ENCODE measurements at places on chromosomes 16 and 17.

GRCh38 chr17:30605027-30605426, 127.8 kb downstream of the GOSR1 start:
- DNase-seq, result no peak

DNA sequence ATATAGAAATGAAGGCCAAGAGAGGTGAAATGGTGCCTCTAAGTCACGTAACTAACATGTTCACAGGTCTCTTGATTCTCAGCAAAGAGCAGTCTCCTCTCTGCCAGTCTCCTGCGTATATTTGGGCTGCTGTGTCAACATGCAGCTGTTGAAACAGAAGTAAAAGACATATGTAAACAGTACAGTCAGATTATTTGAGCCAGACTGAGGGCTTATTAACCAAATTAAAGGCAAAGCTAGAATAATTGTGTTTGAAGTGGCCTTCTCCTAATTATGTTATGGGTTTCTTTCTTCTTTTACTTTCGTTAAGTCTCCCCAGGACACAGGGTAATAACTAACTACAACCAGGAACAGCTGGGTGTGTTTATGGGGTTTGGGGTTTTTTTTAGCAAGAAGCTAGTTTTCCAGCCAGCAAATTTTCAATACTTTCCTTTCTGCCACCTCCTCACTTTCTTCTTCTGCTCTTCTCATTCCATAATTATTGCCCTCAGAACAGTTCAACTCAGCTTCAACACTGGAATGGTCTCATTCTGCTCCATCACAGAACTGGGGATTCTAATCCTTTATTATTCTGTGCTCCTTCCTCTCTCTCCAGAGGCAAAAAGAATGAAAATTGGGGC, 18.4 kb downstream of the G6PC1 start:
- DNase-seq, result no peak

- DNase-seq, result no peak
Observed at GRCh38 chr16:14602443-14602963, 27.6 kb downstream of the PARN start.

GRCh38 chr16:66832661-66833305, 2.0 kb upstream of the NAE1 start:
- no peak for DNase-seq

DNA sequence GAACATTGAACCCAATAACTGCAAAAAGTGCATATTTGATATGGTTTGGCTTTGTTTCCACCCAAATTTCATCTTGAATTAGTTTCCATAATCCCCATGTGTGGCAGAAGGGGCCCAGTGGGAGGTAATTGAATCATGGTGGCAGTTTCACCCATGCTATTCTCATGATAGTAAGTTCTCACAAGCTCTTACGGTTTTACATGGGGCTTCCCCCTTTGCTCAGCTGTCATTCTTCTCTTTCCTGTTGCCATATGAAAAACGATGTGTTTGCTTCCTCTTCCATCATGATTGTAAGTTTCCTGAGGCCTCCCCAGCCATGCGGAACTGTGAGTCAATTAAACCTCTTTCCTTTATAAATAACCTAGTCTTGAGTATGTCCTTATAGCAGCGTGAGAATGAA, 127.6 kb downstream of the CHD9NB start:
- no peak for DNase-seq

DNA sequence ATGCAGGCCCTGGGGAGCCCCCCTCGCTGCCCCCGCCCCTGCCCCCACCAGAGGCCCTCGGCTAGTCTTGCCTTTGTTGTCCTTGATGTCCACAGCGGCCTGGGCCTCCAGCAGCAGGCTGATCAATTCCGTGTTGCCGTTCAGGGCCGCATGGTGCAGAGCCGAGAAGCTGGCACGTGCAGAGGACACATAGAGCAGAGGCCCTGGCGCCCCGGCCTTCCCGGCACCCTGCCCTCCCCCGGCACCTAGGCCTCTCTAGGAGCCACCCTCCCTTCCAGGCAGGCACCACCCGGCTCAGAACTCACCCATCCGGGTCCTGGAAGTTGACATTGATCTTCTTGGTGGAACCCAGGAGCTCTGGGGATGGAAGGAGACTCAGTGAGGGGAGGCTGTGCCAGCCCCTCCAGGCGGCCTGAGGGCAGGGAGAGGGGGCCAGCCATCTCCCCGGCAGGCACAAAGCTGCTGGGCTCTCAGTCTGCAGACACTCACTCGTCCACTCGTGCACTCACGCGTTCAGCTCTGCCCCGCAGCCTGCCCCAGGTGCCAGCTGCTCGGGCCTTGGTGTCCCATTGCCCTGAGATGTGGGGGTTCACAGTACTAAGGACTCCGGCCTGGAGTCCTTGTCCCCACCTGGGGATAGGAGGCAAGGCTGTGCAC, 6.3 kb downstream of the CASKIN1 start:
- DNase-seq, result no peak

- DNase-seq, result no peak
Observed at GRCh38 chr17:12398441-12399051, 267.1 kb upstream of the MYOCD start.

- no peak for DNase-seq
Observed at GRCh38 chr17:77432034-77432661, 291.4 kb downstream of the SEC14L1 start.

DNA sequence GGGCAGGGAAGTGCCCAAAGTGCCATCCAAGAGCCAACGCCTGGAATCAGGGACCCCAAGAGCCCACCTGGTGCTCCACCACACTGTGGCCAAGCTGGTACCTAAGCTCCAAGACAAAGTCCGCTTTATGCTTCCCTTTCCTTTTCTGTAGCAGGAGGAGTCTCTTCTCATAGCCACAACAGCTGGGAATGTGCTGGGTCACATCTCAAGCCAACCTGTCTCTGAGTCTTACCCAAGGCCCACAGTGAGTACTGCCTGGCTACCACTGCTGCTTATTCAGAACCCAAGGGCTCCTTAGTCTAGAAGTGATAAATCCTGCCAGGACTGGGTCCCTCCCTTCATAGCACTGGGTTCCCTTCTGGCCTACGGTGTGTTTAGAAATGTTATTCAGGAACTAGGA, 49.8 kb downstream of the ERCC4 start:
- no peak for DNase-seq

- no peak for DNase-seq
Observed at GRCh38 chr16:78768718-78769117, 669.3 kb downstream of the WWOX start.

DNA sequence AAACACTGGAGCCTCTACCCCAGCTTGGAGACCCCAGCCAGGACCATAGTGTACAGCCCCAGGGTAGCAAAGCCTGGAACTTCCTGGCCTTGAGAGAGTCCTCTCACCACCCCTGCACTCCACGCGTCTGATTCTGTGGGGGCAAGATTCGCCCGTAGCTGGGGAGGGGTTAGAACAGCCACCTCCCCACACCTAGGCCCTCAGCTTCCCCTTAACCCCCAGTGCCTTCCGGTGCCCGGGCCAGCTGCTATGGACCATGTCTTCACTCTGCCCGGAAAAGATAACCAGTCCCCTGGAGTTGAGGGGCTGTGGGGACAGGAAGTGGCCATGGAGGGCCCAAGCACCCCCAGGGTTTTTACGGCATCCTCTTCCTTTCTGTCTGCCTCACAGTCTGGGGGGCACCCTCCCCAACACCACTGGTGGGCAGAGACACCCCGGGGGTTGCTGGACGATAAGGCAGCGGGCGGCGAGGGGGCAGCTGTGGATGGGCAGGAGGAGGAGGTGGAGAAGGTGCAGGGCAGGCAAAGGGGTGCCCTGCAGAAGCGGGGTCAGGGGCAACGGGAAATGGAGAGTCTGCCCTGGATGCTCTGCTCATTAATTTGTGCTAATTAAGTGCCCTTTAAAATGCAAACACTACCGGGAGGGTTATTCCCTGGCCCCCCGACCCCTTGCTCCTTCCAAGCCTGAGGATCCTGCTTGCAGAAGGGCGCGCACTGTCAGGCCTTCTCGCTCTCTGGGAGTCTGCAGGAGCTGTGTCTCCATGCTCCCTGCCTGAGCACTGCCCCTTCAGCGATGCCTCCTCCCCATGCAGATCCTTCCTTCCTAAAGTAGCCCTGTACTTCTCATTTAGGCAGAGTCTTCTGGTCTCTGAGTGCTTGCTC, 2.4 kb downstream of the PRSS27 start:
- no peak for DNase-seq

GRCh38 chr17:59798111-59798510, 90.7 kb downstream of the VMP1 start:
- DNase-seq, result no peak

DNA sequence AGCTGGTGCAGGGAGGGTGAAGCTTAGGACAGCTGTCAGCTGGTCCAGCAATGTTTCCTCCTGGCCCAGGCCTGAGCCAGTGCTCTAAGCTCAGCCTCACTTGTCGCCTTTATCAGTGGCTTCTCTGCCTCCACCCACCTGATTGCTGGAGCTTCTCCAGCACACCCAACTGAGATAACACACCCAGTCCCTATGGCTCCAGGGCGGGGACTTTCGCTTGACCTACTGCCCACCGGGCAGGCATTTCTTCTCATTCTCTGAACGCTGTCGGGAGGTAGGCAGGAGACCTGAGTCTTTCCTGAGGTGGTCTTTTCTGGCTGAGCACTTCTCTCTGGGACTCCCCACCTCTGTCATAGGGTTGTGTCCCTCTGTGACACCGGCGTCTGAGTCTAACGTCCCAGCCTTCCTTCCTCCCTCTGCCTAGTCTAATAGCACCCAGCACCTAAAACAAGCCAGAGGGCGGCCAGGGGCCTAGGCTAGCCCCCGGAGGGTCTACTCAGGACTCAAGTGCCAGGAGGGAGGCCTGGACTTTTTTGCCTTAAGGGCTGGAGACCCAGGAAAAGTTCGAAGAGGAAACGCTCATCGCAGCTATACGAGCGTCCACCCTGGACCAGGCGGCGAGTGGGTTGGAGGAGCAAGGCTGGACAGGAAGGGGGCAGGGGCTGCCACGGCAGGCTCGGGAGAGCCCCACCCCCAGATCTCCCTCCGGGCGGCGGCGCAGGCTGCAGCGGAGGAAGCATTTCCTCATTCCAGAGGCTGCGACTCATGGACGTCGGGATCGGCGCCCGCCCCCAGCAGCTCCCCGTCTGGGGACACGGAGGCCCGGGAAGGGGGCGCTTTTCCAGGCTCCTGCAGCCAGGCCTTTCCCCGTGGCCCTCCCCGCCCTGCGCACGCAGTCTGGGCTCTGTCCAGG, 756 bp downstream of the TAX1BP3 start:
- peak; percentile 82 for DNase-seq

GRCh38 chr17:74499992-74500391, 31.3 kb downstream of the CD300LB start:
- no peak for DNase-seq

GRCh38 chr16:89502081-89502843, 5.9 kb upstream of the SPG7 start:
- DNase-seq, result no peak

DNA sequence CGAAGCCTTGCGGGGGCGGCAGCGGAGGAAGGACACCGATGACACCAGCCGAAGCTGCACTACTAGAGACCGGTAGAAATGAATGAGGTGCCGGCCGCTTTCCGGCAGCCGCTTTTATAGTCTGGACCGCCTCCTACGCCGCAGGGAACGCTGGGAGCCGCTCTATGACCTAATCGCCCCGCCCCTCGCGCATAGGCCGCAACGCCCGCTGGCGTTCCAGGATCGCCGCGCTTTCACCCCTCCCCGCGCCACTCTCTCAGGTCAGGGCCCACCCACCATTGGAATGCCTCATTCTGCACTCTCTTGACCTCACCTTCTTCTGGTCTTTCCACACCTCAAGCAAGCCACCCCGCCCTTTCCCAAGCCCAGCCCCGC, at the start of gene DDX5:
Gene DDX5 (minus strand): TSS at position 89 of the 375 bp plus-strand sequence. CDS start 170 bp downstream, outside the sequence.
- peak; percentile 99 for DNase-seq

- no peak for DNase-seq
Observed at GRCh38 chr17:38418693-38419507, 9.4 kb upstream of the ARHGAP23 start.

GRCh38 chr16:53915452-53916160, 211.7 kb downstream of the FTO start:
- DNase-seq, result no peak

- peak; percentile 20 for DNase-seq
Observed at GRCh38 chr16:3180445-3180878, 7.5 kb upstream of the OR1F1 start.

DNA sequence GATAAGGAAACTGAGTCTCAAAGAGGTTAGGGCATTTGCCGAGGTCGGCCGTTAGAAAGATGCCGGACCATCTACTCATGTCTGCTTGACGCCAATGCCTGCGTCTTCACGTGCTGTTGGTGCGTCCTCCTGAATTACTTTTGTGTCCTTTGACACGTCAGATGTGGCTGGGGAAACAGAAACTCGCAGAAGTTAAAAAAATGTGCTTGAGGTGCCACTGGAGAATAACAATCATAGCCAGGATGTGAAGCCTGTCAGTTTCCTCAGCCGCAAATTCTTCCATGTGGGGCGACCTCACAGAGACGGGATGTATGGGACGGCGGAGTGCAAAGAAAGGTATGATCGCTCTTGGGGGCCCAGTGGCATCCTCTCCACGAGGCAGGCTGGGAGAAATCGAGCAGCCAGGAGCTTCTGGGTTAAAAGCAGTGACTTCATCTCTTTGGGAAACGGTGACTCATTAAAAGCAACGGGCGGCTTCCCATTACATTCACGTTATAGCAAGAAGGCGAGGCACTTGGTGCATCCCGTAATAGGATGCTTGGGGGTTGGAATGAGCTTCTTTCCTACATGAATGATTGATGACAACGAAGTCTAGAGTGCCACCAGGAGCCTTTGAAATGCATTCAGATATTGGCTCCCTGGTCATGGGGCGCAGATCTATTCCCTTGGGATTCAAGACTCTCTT, 67.8 kb downstream of the BMERB1 start:
- DNase-seq, result peak; percentile 39

DNA sequence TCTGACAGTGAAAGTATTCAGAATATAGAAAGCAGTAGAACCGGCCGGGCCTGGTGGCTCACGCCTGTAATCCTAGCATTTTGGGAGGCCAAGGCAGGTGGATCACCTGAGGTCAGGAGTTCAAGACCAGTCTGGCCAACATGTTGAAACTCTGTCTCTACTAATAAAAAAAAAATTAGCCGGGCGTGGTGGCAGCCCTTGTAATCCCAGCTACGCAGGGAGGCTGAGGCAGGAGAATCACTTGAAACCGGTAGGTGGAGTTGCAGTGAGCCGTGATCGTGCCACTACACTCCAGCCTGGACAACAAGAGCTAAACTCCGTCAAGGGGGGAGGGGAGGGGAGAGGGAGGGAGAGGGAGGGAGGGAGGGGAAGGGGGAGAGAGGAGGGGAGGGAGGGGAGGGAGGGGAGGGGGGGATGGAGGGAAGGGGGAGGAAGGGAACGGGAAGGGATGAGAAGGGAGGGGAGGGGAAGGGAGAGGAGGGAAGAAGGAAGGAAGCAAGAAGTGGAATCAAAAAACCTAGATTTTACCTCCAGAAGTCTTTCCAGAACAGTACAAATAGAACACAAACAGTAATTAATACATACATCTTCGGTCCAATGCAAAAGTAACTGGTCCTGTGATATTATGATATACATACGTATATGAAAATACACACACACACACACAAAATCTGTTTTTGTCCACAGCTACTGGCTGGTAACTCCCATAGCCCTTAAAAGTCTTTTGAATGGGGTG, 10.9 kb upstream of the NT5C start:
- DNase-seq, result no peak

Measured in erythroblast (primary cell).